Activated CD4-positive, alpha-beta T cell treated with anti-CD3 and anti-CD28 coated beads, Interleukin-2, amount 50 U/mL, for 16 hours (primary cell): ENCODE measurements at places on chromosomes 2 and 18.
A peak's percentile ranks its signal among the peaks of the same experiment; 100 is the strongest.

DNA sequence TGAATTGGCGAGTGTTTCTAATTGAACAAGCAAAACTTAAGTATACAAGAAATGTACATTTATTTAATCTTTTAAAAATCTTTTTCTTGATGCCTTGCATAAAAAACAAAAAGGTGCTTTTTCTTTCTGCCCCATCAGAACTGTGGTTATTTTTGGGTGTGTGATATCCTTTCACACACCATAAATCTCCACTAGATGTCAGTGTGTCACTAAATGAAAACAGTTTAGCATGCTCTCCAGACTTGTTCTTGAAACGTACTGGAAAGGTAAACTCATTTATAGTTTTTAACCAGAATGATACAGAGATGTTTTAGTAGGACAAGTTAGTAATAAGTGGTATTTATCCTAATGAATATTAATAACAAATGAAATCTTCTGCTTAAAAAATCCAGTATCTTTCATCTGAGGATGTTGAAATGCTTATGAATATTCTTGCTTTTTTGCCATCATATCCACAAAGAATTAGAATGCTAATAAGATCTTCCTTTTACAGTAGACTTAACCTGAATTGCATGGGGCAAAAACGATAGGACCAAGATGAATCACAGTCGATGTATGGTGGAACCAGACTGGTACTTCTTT is 96.8 kb downstream of the UBE2E3 start:
- DNase-seq, result peak; percentile 63

DNA sequence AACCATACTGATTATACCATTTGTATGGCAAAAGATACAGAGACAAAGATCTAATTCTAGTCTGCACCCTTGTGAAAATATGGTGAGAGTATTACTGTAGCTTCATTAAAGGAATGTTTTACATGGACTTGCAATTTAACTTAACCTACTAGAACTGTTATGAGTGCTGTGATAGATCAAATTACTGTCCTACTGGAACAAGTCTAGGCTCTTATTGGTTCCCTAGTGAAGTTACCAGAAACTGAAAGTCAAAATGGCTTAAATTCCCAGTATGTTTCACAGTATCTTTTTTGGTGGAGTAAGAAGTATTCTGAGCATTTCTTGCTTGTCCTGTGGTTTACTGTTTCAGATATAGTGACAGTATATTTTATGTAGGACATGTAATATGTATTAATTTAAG is 3.8 kb upstream of the TBR1 start:
- DNase-seq, result no peak

DNA sequence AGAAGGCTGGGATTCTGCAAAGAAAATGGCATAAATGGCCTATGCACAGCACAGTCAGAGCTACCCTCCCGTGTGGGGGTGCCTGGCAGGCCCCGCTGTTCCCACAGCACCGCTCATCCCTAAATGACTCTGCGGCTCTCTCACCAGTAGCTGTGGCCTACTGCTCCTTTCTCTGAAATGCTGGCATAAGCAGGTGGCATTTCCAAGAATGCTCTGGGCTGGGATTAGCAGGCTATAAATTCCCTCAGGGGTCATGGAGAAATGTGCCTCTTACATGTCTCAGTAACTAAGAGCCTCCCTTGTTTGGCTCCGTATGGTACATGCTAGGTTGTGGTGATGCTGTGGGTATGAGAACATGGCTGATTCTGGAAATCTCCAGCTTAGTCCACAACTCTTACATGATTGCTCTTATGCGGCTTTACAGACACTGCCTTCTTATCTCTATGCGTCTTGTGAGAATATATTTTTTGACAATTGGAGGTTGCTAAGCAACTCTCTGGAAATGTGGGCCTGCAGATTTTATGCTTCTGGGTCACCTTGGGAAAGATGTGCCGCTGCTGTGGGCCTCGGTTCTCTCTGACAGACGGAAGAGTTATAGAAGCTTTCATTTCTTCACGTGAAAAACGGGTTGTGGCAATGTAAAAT is 80.3 kb upstream of the GATA6 start:
- DNase-seq, result no peak

- no peak for DNase-seq
Observed at GRCh38 chr2:95009412-95009811, 16.1 kb upstream of the MAL start.

GRCh38 chr2:112187805-112188596 is 49.8 kb downstream of the FBLN7 start:
- DNase-seq, result peak; percentile 82

- no peak for DNase-seq
Observed at GRCh38 chr2:194103941-194104659, 1552.9 kb upstream of the SLC39A10 start.

DNA sequence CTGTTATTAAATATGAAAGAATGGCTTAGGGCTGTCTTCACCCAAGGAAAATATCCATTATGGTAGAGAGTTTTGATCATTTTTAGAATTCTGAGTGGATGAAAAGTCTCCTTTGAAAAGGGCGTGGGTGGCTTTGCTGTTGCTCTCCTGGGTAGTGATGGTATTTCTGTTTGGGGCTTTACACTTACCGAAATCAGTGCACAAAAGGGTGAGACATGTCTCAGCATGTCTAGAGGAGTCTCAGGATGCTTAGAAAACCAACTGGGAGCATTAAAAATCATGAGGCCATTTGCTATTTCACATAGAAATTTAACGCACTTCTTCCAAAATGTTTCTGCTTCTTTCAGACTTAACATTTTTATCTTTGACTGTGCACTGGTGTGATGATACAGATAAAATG is 49.6 kb downstream of the ZCCHC2 start:
- DNase-seq, result no peak

DNA sequence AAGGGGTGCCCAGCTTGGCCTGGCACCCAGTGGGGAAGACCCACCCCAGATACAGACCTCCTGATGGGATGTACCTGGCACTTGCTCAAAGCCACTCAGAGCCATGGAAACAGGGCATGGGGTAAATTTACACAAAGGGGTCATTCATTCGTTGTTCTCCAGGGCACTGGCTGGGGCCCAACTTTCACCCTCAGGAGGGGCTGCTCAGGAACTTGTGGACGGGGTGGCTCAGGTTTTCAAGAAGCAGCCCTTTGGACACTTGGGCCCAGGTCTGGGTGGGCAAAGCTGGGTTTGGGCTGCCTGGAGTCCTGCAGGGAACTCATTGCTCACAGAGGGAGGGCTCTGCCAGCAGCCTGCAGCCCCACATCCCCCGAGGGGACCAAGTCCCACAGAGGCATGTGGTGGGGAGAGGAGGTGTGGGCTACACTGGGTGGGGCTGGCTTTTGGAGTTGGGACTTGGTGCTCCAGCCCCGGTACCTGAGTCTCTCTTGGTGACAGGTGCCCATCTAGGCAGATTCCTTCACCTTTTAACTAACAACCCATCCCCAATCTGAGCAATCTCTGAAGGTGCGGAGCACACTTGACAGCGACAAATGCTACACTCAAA is 172.3 kb downstream of the CELF4 start:
- no peak for DNase-seq

DNA sequence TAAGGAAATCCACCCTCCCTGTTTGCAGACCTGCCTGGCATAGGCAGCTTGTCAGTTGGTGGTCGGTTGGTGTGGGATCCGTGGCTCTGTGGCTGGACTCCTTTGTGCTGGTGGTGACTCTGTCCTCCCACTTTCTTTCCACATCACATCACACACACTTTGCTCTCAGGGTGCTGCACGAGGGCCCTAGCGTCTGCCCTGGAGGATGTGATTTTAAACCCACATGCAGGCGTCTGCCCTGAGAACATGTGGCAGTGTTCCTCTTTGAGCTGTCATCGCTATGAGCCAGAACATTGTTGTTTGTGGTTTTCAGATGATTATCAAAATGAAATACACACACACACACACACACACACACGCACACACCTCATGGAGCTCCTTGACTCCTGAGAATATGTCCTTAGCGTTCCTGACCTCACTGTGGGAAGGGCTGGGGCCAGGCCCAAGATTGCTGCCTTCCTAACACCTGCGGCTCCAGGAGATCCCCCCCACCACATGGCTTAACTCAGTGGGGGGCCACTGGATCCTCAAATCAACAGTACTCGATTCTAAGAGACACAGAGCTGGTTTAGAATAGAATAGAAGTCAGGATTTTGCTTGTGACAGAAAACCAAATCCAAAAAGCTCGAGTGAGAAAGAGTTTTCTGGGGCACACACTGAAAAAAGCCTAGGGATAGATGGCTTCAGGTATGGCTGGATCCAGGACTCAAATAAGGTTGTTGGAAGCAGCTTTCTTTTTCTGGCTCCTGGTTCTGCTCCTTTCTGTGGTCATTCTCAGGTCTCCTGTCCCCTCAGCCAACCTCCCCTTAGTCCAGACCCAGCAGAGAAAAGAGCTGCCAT is 54.8 kb downstream of the RTP5 start:
- peak; percentile 24 for DNase-seq

- no peak for DNase-seq
Observed at GRCh38 chr18:23225503-23225902, 90.2 kb downstream of the CABLES1 start.

- no peak for DNase-seq
Observed at GRCh38 chr18:28178720-28179119, 1.8 kb upstream of the CDH2 start.

DNA sequence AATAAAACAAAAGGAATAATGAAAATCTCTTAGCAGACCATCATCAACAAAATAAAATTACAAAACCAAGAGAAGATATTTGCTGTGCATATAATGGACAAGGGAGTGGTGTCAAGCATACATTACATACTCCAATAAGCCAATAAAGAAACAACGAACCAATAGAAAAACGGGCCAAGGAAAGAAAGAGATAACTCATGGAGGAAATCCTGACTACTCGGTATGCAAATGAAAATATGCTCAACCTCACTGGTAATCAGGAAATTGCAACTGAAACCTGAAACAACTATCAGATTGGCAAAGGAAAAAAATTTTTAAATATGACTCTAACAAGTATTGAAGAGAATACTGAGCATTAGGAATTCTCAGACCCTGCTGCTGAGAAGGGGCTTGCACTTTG is 84.7 kb downstream of the BCL2 start:
- peak; percentile 37 for DNase-seq
